Breast epithelium (tissue), 4 donors: ENCODE measurements at places on chromosomes 13 and 19. TPM values are rescaled to one million over a fixed set of nuclear protein-coding genes. Genes with fewer than 3 reads are reported as not detected.

- no peak for DNase-seq
Measured at GRCh38 chr19:44608391-44608821, 5.0 kb upstream of the IGSF23 start.

DNA sequence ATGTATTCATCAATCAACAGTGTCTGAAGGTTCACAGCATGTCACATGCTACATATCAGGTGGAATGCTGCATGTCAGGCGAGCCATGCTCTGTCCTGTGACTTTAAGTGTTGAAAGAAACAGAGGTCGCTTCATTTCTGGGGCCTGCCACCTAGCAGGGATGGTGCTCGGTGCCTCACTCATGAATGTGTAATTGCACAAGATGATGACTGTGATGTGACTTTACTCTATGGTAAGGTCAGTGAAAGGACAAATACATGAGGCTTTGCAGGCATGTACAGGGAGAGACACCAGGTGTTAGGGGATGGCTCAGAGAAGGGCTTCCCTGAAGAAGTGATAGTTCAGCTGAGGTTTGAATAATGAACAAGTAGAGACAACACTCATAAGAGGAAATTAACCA is 66.7 kb downstream of the FRY start:
- no peak for DNase-seq

GRCh38 chr13:90365130-90365529 is 982.4 kb upstream of the MIR17HG start:
- no peak for DNase-seq

The LILRA1 gene
- total RNA-seq = 1.8 TPM

The NLRP4 gene
- total RNA-seq = not detected

DNA sequence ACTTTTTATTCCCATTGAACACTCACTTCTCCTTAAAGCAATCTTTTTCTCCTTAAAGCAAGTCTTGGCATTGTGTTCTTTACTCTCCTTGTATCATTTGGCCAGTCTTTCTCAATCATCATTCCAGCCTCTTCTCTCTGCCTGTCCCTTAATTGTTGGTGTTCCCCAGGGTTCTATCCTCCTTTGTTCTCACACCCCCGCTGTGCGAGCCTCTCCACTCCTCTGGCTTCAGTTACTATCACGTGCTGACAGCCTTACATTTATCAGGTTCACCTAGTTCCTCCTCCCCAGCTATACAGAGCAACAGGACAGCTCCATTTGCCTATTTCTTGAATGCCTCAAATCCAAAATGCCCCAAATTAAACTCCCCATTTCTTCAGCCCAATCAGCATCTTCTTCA is 24.6 kb downstream of the CYSLTR2 start:
- DNase-seq = no peak

- no peak for DNase-seq
Measured at GRCh38 chr13:87810391-87810801, 139.2 kb downstream of the SLITRK5 start.

GRCh38 chr19:29623726-29624488 is 17.8 kb downstream of the POP4 start:
- DNase-seq = no peak

DNA sequence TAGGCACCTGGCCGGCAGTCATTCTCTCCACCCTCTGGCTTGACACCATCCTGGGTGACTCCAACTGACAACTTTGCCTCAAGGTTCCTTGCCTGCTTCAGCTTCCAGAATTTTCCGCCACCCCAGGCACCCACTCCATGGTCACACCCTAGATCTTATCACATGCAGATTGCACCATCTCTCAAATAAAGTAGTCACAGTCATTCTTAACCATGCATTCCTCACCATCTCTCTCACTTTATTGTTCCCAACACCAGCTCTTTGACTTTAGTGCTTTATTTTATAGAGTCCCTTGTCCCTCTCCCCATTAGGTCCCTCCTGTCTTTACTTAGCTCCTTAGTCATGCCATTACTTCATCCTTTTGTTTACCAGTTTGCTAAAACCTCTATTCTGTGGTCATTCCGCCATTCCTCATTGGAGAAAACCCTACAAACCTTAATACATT is 351.7 kb downstream of the SPRY2 start:
- DNase-seq = no peak

DNA sequence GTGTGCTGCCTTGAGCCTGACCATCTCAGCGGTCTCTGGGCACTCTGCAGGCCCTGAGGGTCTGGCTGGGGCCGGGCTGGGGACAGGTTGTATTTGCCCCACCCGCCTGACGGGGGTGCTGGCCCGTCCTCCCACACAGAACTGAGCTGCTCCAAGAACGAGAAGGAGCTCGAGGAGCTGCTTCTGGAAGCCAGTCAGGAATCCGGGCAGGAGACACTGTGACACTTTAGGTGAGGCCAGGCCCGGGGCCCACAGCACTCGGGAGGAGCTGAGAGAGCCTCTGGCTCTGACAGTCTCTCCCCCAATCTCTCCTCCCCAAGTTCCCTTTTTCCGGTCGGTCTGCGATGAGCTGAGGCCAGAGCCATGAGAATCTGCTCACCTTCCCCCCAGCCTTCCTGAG is 14.5 kb downstream of the NKPD1 start:
- no peak for DNase-seq

The PDE4A gene
- total RNA-seq = 5.6 TPM

DNA sequence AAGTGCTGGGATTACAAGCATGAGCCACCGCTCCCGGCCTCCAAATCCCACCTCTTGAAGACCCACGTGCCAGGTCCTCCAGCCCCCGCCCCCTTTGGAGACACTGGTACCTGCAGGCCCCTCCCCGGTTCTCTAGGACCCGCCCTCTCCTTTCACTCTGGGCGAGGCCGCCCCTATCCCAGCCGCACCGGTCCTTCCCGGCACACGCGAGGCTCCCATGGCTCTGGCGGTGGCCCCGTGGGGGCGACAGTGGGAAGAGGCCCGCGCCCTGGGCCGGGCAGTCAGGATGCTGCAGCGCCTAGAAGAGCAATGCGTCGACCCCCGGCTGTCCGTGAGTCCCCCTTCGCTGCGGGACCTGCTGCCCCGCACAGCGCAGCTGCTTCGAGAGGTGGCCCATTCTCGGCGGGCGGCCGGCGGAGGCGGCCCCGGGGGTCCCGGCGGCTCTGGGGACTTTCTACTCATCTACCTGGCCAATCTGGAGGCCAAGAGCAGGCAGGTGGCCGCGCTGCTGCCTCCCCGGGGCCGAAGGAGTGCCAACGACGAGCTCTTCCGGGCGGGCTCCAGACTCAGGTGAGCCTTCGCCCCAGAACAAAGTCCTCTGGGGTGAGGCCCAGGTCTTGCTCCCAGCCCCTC is at the start of gene CBLC:
TSS of gene CBLC (plus strand) at position 176 of the 633 bp plus-strand sequence. CDS start at position 218, 42 bp downstream.
- peak; percentile 82 for DNase-seq

The ZNF222 gene
- 3.8 TPM for total RNA-seq

- no peak for DNase-seq
Measured at GRCh38 chr19:55882626-55883025, 46.3 kb downstream of the NLRP4 start.

The NR1H2 gene
- total RNA-seq = 71.0 TPM

DNA sequence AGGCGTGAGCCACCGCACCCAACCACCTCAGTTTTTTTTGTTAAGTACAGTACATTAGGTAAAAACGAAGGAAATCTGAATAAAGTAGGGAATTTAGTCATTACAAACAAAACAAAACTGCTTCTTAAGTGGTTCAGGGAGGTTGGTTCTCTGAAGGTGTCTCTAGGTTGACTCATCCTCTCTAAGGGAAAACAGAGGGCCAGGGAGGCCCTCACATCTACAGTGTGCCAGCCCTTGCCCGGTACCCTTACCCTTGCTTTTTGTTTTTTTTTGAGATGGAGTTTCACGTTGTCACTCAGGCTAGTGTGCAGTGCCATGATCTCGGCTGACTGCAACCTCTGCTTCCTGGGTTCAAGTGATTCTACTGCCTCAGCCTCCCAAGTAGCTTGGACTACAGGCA is 17.2 kb upstream of the JUND start:
- DNase-seq = no peak

- DNase-seq = no peak
Measured at GRCh38 chr13:76474966-76475365, 411.2 kb downstream of the KCTD12 start.

- no peak for DNase-seq
Measured at GRCh38 chr13:36680913-36681312, 7.1 kb downstream of the SERTM1 start.

The SLITRK6 gene
- total RNA-seq = under 0.01 TPM

GRCh38 chr13:99205621-99206220 is 5.1 kb downstream of the UBAC2 start:
- no peak for DNase-seq

- DNase-seq = no peak
Measured at GRCh38 chr13:93216122-93216521, 10.5 kb upstream of the GPC6 start.

DNA sequence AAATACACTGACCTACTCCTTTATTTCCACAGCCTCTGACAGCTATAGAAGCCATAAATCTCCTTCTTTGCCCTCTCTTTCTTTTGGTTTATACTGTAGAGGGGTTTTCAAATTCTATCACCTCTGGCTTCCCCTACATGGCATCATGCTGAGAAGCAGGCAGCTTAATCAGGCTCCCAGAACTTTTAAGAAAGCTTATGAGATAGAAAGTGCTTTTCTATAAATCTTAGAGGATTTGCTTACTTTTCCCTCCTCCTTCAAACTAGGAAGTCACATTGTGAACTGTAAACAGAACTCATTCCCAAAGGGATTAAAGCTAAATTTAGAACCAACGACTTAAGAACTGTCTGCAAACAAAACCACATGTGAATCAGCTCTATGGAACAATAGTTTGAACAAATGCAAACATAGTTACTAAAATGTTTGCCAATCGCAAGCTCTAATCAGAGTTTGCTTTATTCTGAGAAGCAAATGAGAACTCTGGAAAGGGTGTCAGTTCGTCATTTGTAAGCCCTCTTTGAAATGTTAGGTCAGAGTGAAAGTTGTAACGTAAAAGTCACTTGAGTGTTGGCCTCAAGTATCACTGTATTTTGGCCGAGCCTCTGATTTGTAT is 344.1 kb downstream of the RFC3 start:
- DNase-seq = no peak

GRCh38 chr13:22061371-22061805 is 390.5 kb downstream of the FGF9 start:
- no peak for DNase-seq

DNA sequence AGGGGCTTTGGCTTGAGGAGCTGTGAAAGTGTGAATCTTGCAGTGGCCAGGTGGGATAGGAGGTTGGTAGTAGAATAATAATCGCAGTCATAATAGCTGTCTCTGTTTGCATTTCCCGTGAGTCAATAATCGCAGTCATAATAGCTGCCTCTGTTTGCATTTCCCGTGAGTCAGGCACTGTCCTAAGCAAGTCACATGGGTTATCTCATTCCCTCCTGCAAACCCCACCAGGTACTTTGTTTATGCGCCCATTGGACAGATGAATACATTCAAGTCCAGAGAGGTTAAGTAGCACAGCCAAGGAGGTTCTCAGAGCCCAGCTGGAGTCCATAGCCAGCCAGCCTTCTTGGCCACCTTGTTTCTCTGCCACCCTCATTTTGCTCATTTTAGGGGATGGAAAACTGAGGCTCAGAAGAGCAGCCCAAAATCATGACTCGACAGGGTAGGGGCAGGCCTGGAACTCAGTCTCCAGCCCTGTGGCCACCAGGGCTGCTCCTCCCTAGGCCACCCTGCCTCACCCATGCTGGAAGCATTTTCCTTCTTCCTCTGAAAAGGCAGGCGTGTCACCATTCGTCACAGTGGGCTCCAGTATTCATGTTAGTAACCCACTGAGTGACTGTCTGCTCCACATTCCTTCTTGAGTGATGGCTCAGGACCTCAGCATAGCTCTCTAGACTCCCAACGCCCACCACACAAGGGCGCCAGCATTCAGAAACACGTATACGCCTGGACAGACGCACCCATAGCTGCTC is 206.2 kb downstream of the URI1 start:
- no peak for DNase-seq

The OSCAR gene
- total RNA-seq = 0.66 TPM

- peak; percentile 82 for DNase-seq
Measured at GRCh38 chr19:55301459-55302317, 17.9 kb downstream of the BRSK1 start.

The COL5A3 gene
- 12.5 TPM for total RNA-seq

GRCh38 chr19:30966486-30966885 is 382.8 kb downstream of the TSHZ3 start:
- no peak for DNase-seq

GRCh38 chr13:105410602-105411001 is 1124.9 kb downstream of the EFNB2 start:
- peak; percentile 62 for DNase-seq

- no peak for DNase-seq
Measured at GRCh38 chr13:95455782-95456181, 96.7 kb upstream of the CLDN10 start.

- no peak for DNase-seq
Measured at GRCh38 chr13:24267274-24267673, 42.1 kb upstream of the C1QTNF9 start.

The GAPDHS gene
- not detected for total RNA-seq

The MKNK2 gene
- total RNA-seq = 97.0 TPM

GRCh38 chr19:29724102-29724641 is 9.1 kb upstream of the C19orf12 start:
- no peak for DNase-seq

DNA sequence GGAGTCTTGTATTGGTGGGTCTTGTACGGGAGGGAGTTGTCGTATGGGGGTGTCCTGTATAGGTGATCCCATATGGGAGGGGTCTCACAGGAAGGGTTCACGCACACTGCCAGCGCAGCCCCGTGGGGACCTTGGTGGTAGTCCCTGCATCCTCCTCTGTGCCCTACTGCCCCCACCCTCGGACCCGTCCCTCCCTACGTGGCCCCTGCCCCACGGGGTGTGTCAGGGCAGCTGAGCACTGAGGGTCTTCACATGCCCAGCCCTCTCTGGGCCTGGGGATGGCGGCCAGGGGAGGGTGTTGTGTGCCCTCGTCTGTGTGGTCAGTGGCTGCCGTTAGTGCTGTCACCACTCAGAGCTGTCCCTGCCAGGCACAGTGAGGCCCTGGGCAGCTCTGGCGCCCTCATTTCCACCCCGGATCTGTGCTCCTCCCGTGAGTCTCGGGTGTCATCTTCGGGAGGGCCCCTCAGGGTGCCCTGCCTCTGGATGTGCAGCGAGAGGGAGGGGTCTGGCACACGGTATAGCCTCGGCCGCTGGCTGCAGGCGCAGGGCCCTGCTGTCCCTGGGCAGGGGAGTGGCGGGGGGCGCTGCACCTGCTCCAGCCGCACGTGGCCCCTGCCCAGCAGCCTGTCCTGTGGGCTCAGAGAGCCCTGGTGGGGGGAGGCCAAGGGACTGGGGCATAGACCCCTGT is 16.0 kb upstream of the GNA15 start:
- no peak for DNase-seq

- no peak for DNase-seq
Measured at GRCh38 chr19:53999694-54000093, 8.3 kb downstream of the CACNG6 start.

GRCh38 chr13:46656786-46657185 is 103.8 kb downstream of the LRCH1 start:
- DNase-seq = no peak

DNA sequence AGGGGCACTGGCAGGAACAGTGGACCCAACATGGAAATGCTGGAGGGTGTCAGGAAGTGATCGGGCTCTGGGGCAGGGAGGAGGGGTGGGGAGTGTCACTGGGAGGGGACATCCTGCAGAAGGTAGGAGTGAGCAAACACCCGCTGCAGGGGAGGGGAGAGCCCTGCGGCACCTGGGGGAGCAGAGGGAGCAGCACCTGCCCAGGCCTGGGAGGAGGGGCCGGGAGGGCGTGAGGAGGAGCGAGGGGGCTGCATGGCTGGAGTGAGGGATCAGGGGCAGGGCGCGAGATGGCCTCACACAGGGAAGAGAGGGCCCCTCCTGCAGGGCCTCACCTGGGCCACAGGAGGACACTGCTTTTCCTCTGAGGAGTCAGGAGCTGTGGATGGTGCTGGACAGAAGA is 4.1 kb downstream of the KLK2 start:
- no peak for DNase-seq
